SJCRH30 (cell line): ENCODE measurements at places on chromosomes 3 and 15. TPM values are rescaled to one million over a fixed set of nuclear protein-coding genes. Genes with fewer than 3 reads are reported as not detected.

GRCh38 chr3:163474766-163475165 is 1603.5 kb downstream of the SI start:
- no peaks in the 10 kb centered on the region for H3K4me1 ChIP-seq
- DNase-seq: no peak
- no peaks in the 10 kb centered on the region for H3K27me3 ChIP-seq

DNA sequence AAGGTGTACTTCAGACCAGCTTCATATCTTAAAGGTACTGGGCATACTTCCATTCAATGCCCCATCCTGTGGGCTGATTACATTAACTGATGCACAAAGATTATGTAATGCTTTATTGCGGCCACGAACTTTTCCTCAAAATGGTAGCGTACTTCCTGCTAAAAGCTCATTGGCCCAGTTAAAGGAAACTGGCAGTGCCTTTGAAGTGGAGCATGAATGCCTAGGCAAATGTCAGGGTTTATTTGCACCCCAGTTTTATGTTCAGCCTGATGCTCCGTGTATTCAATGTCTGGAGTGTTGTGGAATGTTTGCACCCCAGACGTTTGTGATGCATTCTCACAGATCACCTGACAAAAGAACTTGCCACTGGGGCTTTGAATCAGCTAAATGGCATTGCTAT is 3.4 kb downstream of the SKIL start:
- H3K27ac ChIP-seq: no peak overlapping the region
- H3K4me3 ChIP-seq: no peak overlapping the region
- no peaks in the 10 kb centered on the region for H3K27me3 ChIP-seq
- no peak for DNase-seq
- peaks cover 8% of the 10 kb centered on the region; the same call in 1 of the 2 replicates for H3K4me1 ChIP-seq

- H3K27me3 ChIP-seq: no peaks in the 10 kb centered on the region
- peaks cover 10% of the 10 kb centered on the region; the same call in 1 of the 2 replicates for H3K4me1 ChIP-seq
- DNase-seq: no peak
- H3K27ac ChIP-seq: no peak overlapping the region
These were observed 192.9 kb downstream of the SQOR start for GRCh38 chr15:45827766-45828165.

DNA sequence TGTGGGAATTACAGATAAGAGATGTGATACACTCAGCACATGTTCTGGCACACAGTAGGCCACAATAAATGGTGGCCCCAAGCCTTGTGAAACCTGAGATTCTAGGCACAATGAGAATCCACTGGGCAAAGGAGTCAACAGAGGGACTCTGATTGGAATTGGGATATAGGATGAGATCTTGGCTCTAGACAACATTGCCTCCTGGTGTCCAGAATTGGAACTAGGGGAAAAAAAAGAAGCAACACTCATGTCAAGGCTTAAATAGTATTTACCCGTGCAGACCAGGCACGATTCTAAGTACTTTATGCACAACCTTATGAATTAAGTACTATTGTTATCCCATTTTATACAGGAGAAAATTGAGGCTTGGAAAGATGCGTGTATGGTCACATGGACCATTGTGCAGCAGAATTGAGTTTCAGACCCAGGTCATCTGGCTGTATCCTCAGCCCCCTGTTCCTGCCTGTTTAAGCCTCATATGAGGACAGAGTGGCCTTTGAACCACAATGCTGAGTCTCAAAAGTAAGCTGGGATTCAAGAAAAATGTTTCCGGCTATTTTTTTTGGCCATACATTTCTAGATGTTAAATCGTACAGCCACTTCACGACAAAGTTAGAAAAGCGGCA is 124.8 kb downstream of the SV2B start:
- H3K27ac ChIP-seq: no peak overlapping the region
- no peak overlapping the region for H3K4me3 ChIP-seq
- H3K4me1 ChIP-seq: no peaks in the 10 kb centered on the region
- peak; percentile 66 for DNase-seq

The AHSG gene
- not detected in 2 replicates for total RNA-seq

GRCh38 chr3:114299941-114300624 is 6.3 kb downstream of the TIGIT start:
- no peaks in the 10 kb centered on the region for H3K36me3 ChIP-seq
- peak overlapping the region; percentile 43 for H3K4me3 ChIP-seq
- no peak for DNase-seq
- H3K27me3 ChIP-seq: no peaks in the 10 kb centered on the region
- no peaks in the 10 kb centered on the region for H3K4me1 ChIP-seq
- H3K27ac ChIP-seq: peak overlapping the region; percentile 18; the same call in 1 of the 2 replicates

- H3K27ac ChIP-seq: no peak overlapping the region
- H3K36me3 ChIP-seq: no peaks in the 10 kb centered on the region
- H3K4me1 ChIP-seq: no peaks in the 10 kb centered on the region
- no peak overlapping the region for H3K4me3 ChIP-seq
- H3K27me3 ChIP-seq: no peaks in the 10 kb centered on the region
These were observed 172.0 kb upstream of the TRIM42 start for GRCh38 chr3:140505876-140506275.

- H3K36me3 ChIP-seq: no peaks in the 10 kb centered on the region
- H3K4me3 ChIP-seq: no peak overlapping the region
- DNase-seq: peak; percentile 3
- H3K27me3 ChIP-seq: no peaks in the 10 kb centered on the region
These were observed 152.9 kb downstream of the IL1RAP start for GRCh38 chr3:190666821-190667220.

- H3K4me3 ChIP-seq: no peak overlapping the region
- no peak overlapping the region for H3K27ac ChIP-seq
- DNase-seq: no peak
- H3K4me1 ChIP-seq: no peaks in the 10 kb centered on the region
- H3K36me3 ChIP-seq: no peaks in the 10 kb centered on the region
These were observed 17.5 kb downstream of the PLA2G4F start for GRCh38 chr15:42138968-42139386.

The COPG1 gene
- total RNA-seq: 87.3 and 89.5 TPM in 2 replicates

The LPP gene
- 0.04 and 0.05 TPM in 2 replicates for total RNA-seq

The DLEC1 gene
- not detected in 2 replicates for total RNA-seq

DNA sequence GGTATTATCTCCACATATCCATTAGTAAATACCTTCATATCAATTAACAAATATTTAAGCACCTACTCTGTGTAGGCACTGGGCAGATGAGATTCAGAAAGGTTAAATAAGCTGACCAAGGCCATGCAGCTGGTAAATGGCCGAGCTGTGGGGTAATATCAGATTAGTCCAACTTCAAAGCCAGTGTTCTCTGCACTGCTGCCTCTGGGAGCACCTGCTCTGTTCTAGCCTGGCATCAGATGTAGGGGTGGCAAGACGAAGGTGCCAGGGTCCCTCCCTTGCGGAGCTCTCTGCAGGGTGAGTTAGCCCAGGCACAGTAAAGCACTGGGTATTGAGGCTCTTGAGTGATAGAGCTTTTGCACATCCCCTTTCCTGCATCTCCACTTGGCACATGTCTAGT is 5.5 kb downstream of the TATDN2 start:
- no peaks in the 10 kb centered on the region for H3K4me1 ChIP-seq
- H3K27me3 ChIP-seq: no peaks in the 10 kb centered on the region
- no peak overlapping the region for H3K4me3 ChIP-seq
- no peak overlapping the region for H3K27ac ChIP-seq
- DNase-seq: no peak

- H3K27ac ChIP-seq: no peak overlapping the region
- H3K27me3 ChIP-seq: no peaks in the 10 kb centered on the region
- H3K36me3 ChIP-seq: no peaks in the 10 kb centered on the region
- DNase-seq: no peak
- H3K4me1 ChIP-seq: no peaks in the 10 kb centered on the region
- H3K4me3 ChIP-seq: no peak overlapping the region
These were observed 88.2 kb downstream of the RPL39L start for GRCh38 chr3:187051066-187051465.

- H3K27ac ChIP-seq: no peak overlapping the region
- no peaks in the 10 kb centered on the region for H3K27me3 ChIP-seq
- no peak overlapping the region for H3K4me3 ChIP-seq
- no peaks in the 10 kb centered on the region for H3K36me3 ChIP-seq
These were observed 28.4 kb upstream of the SMAD3 start for GRCh38 chr15:67036775-67037555.

The ADGRG7 gene
- not detected in 2 replicates for total RNA-seq

GRCh38 chr15:51625236-51625635 is 2.7 kb upstream of the DMXL2 start:
- H3K27ac ChIP-seq: no peak overlapping the region
- no peak overlapping the region for H3K4me3 ChIP-seq
- no peaks in the 10 kb centered on the region for H3K36me3 ChIP-seq
- H3K4me1 ChIP-seq: peaks cover 14% of the 10 kb centered on the region
- H3K27me3 ChIP-seq: no peaks in the 10 kb centered on the region

DNA sequence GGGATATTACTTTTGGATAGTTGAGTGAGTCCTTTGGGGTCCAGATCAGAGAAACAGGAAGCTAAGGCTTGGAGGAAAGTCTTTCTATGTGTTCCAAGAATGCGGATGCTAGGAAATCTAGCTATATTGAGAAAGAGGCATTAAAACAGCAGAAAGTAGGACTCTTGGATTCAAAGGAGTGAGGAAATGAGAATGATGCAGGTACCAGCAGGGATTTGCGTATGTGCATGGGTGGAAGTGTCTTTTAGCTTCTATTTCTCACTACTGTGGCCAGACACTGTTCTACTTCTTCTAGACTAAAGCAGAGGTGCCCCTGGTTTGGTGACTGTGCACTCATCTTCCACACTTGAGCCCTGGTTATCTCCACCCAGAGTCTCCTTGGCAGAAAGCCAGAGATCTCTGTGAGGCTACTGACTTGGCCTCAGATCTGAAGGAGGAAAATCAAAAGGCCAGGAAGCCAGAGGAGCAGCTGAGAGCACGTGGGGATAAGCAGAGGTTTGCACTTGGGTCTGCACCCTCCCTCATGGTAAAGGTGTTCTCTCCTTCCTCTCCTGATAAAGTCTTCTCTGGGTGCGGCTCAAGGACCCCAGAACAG is 44.3 kb downstream of the ATP2B2 start:
- no peak for DNase-seq
- H3K27me3 ChIP-seq: no peaks in the 10 kb centered on the region
- no peaks in the 10 kb centered on the region for H3K36me3 ChIP-seq
- no peaks in the 10 kb centered on the region for H3K4me1 ChIP-seq
- no peak overlapping the region for H3K27ac ChIP-seq

The MFSD1 gene
- 18.0 and 23.9 TPM in 2 replicates for total RNA-seq

The CNTN6 gene
- total RNA-seq: 0.73 and 1.1 TPM in 2 replicates

The GABRB3 gene
- 5.2 and 6.1 TPM in 2 replicates for total RNA-seq

The CYP11A1 gene
- total RNA-seq: not detected in 2 replicates

GRCh38 chr15:80584973-80585525 is 110.1 kb upstream of the ABHD17C start:
- H3K4me1 ChIP-seq: no peaks in the 10 kb centered on the region
- no peak for DNase-seq
- H3K36me3 ChIP-seq: no peaks in the 10 kb centered on the region
- H3K4me3 ChIP-seq: no peak overlapping the region

GRCh38 chr3:183318877-183319276 is 65.8 kb downstream of the B3GNT5 start:
- H3K27ac ChIP-seq: no peak overlapping the region
- H3K27me3 ChIP-seq: no peaks in the 10 kb centered on the region
- no peak overlapping the region for H3K4me3 ChIP-seq
- H3K36me3 ChIP-seq: no peaks in the 10 kb centered on the region

DNA sequence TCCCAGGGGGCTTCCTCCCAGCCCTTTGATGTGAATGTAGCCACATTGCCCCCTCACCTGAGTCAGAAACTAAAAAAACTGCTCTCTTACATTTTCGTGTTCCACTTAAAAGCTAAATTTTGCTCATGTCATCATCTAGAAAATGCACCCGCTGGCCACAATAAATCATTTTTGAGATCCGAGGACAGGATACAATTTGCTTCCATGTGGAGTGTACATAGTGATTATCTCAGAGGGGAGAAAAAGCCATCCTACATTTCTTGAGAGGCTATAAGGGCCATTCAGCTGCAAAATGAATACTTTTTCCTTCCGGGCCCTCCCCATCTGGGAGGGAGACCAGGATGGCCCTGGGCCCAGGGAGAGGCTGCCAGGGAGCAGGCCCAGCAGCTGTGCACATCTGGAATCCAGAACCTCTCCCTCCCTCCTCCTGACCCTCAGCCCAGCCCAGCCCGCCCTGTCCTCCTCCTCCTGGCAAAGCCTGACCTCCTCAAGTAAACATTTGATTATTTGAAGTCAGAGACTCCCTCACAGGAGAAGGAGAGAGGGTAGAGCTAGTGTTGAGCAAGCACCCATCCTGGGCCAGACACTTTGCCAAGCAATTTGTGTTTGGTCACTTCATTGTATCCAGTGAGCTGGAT is 59.1 kb downstream of the CORO2B start:
- H3K36me3 ChIP-seq: no peaks in the 10 kb centered on the region
- H3K4me3 ChIP-seq: no peak overlapping the region
- H3K27ac ChIP-seq: no peak overlapping the region
- no peak for DNase-seq
- H3K4me1 ChIP-seq: no peaks in the 10 kb centered on the region

DNA sequence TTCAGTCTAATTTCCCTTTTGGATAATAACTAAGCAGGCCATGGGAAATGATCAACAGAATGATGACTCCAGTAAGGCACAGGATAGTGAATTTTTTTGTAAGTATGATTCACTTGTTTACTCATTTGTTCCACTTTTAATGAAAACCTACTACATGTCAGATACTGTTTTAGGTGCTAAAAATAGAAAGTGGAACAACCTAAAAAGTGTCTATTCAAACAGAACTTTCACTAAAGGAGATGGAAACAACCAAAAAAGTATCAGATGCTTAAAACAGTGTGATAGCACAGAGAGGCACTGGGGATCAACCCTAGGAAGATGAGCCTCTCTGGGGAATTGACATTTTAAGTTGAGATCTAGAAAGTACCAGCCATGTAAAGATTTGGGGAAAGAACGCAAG is 11.1 kb downstream of the RYK start:
- no peak for DNase-seq
- H3K4me3 ChIP-seq: no peak overlapping the region
- H3K27ac ChIP-seq: no peak overlapping the region
- H3K36me3 ChIP-seq: no peaks in the 10 kb centered on the region
- no peaks in the 10 kb centered on the region for H3K27me3 ChIP-seq

DNA sequence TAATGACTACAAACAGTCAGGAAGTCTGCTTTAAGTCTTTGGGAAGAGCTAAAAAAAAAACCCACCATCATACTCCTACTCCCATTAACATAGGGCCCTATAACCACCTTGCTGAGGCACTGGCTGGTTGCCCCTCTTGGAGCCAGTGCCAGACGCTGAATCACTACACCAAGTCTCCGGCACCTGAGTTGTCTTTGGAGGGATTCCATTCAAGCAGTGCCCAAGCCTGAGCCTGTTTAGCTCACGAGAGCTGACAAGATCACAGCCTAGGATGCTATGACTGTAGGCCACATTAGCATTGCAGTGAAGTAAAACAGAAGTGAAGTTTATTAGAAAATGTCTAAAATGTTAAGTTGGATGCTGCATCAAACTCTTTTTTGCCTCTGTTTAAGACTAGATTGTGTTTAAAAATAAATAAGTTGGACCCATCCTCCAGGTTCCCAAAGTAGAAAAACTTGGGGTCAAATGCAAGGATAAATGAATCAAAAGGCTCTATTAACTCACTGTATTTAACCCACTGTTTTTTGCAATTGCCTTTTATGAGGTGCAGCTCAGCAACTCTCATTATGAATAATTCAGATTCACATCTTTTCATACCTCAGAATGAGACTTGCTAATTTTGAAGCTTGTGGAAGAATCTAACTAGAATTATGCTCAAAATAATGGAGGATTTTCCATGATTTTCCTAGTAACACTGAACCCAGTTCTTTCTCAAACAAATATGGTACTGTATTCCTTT is 461.9 kb downstream of the FOXP1 start:
- no peak overlapping the region for H3K27ac ChIP-seq
- H3K27me3 ChIP-seq: no peaks in the 10 kb centered on the region
- H3K4me1 ChIP-seq: peaks cover 8% of the 10 kb centered on the region; the same call in 1 of the 2 replicates
- no peaks in the 10 kb centered on the region for H3K36me3 ChIP-seq
- H3K4me3 ChIP-seq: no peak overlapping the region

- DNase-seq: no peak
- H3K36me3 ChIP-seq: no peaks in the 10 kb centered on the region
- peaks cover 6% of the 10 kb centered on the region for H3K4me1 ChIP-seq
- no peaks in the 10 kb centered on the region for H3K27me3 ChIP-seq
These were observed 29.9 kb upstream of the FLNB start for GRCh38 chr3:57978316-57978715.

The MESP2 gene
- not detected in 2 replicates for total RNA-seq

The GOLGA6C gene
- total RNA-seq: not detected in 2 replicates
